ENCODE measurements at places on chromosomes 2 and 18.

GRCh38 chr18:73848656-73849055 is 299.0 kb downstream of the FBXO15 start:
- DNase-seq = no peak

DNA sequence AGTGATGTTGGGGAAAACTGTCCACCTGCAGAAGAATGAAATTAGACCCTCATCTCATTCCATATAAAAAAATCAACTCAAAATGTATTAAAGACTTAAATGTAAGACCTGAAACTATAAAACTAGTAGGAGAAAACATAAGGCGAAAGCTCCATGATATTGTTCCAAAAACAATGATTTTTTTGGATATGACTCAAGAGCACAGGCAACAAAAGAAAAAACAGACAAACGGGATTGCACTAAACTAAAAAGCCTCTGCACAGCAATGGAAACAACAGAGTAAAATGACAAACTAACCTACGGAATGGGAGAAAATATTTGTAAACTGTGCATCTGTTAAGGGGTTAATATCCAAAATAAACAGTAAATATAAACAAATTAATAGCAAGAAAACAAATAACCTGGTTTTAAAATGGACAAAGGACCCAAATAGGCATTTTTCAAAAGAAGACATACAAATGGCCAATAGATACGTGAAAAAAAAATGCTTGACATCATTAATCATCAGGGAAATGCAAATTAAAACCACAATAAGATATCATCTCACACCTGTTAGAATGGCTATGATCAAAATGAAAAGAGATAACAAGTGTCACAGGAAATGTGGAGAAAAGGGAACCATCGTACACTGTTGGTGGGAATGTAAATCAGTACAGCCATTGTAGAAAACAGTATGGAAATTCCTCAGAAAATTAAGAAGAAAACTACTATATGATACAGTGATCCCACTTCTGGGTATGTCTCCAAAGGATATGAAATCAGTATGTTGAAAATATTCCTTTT is 26.6 kb downstream of the LRRFIP1 start:
- DNase-seq = no peak

DNA sequence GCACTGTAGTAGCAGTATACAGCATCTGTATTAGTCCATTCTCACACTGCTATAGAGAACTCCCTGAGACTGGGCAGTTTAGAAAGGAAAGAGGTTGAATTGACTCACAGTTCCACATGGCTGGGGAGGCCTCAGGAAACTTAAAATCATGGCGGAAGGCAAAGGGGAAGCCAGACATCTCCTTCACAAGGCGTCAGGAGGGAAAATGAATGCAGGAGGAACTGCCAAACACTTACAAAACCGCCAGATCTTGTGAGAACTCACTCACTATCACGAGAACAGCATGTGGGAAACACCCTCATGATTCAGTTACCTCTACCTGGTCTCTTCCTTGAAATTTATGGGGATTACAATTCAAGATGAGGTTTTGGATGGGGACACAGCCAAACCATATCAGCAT is 25.4 kb downstream of the MAP4K4 start:
- no peak for DNase-seq

DNA sequence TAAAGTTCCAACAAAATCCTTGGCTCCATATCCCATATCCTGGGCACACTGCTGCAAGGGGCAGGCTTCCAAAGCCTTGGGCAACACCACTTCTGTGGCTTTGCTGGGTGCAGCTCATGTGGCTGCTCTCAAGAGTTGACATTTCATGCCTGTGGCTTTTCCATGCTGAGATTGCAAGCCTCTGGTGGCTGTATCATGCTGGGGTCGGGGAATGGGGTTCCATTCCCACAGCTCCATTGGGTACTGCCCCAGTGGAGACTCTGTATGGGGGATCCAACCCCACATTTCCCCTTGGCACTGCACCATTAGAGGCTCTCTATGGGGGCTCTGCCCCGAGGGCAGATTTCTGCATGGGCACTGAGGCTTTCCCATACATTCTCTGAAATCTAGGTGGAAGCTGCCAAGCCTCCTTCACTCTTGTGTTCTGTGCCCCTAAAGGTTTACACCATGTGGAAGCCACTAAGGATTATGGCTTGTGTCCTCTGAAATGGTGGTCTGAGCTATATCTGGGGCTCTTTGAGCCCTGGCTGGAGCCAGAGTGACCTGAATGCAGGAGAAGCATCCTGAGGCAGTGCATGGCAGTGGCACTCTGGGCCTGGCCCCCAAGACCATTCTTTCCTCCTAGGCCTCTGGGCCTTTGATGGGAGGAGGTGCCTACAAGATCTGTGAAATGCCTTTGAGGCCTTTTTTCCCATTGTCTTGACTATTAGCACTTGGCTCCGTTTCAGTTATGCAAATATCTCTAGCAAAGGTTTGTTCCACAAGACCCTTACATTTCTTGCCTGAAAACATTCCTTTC is 107.9 kb downstream of the PTGR3 start:
- DNase-seq = no peak

DNA sequence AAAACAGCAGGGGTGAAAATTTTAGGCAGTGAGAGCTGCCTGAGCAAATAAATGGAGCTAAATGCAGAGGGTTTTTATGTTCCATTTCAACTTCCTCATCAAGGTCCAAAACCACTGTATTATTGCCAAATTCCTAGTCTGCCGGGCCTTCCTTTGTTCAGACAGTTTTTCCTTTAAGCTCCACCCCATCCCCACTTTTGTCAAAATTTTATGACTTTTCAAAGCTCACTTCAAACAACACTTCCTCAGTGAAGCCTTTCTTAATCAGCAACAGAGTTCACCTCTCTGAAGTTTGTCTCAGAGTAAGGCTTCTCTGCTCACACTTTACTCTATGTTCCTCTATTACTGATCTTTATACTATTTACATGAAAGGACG is 81.3 kb downstream of the CERKL start:
- no peak for DNase-seq
